Esophagus squamous epithelium (tissue), 5 donors: ENCODE measurements at places on chromosomes 12 and 14.

DNA sequence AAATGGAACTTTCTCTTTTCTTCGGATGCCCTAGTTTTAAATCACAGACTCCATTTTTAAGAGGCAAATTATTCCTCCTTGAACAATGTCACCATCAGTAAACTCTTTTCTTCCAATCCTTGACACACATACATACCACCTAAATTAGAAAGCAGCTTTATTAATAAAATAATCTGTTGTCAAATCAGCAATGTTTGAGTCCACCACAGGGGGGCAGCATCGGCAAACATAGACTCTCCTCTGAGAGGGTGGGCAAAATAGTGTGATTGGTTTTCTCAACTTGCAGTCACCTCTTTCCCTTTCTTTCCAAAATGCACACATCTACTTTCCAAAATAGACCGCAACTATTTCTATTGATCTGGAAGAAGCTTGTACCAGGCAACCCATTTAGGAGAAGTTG, 438.4 kb upstream of the OR4E1 start:
- no peak for DNase-seq

DNA sequence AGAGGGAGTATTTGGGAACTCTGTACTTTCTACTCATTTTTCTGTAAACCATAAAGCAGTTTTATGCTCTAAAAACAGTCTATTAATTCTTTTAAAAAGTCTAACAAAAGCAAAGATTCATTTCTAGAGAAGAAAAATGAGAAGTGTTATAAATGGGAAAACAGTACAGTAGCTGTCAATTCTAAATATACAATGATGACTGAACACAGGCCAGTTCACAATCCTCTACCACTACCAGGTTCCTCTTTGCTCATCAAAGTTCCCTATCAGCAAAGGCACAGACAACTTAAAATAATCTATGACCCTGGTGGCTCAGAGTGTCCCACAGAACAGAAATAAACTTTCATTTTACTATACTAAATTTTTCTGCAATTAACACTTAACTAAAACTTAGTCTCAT, 12.5 kb downstream of the NAA25 start:
- DNase-seq: no peak

- DNase-seq: no peak
Measured at GRCh38 chr14:61188978-61189808, 91.9 kb downstream of the TMEM30B start.

GRCh38 chr14:104386151-104386841, 193.3 kb upstream of the C14orf180 start:
- DNase-seq: no peak

- DNase-seq: no peak
Measured at GRCh38 chr14:75258079-75258802, 20.4 kb upstream of the FOS start.
